ENCODE measurements at places on chromosomes 13 and 19.

GRCh38 chr13:31001647-31002046 is 69.2 kb downstream of the TEX26 start:
- no peak for DNase-seq

DNA sequence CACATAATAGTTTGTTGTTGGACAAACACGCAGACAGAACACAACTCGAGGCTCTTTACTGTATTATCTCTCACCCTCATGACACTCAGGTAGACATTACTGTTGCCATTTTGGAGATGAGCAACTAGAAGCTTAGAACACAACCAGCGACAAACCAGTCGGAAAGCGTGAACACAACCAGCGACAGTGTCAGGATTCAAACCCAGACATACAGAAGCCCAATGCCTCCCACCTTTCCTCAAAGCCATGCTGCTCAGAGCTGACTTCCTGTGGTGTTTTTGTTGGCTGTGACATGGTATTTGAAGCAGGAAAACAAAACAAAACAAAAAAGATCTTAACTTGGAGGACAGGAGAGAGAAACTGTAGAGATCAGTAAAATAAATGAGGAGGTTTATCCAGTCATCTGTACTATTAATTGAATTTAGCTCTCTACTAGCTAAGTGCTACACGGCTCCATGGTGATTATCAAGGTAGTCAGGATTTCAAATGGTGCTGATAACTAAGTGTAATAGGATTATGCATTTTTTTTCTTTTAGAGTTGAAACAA is 92.1 kb downstream of the STARD13 start:
- DNase-seq = no peak

DNA sequence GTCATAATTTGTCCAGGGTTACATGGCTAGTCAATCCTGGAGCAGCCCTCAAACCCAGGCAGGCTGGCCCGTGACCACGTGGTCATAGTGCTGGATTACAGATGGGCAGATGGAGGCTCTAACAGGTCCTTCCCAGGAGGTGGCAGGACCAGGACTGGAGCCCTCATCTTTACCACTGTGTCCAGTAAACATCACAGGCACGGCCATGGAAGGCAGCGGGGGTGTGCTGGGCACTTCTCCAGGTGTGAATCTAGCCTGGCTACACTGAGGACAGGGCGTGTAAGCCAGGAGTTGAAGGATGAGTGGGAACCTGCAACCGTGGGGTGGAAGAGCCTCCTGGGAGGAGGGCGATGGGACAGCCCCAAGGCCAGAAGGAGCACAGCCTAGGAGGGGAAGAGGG is 6.1 kb downstream of the CIC start:
- DNase-seq = no peak

GRCh38 chr13:48647625-48648024 is 6.1 kb upstream of the CYSLTR2 start:
- no peak for DNase-seq

DNA sequence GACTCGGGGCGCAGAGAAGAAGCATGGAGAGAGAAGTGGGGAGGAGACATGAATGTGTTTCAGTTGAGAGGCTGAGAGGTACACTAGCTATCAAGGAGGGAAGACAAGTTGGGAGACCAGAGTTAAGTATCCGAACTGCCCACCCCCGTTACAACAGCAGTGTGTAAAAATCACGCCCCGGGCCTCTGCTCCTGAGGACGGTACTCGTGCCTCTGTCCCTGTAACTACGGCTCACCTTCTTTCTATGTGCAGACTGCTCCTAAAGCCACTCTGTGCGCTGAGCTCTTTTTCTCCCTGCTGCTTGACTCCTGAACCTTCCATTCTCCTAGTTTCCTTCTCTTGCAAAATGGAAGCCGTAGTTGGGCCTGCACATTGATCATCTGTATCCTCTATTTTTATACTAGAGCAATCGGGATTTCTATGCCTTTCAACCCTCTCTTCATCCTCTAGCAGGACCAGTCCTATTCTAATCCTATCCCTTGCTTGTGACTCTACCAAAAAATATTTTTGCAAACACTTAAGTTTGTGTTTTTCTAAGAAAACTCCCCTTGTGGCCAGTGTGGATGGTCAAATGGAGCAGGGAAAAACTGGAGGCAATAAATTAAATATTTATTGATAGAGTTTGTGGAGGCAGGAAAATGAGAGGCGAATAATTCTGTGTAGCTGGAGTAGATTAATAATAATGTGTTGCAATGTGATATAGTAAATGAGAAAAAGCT is 569 bp downstream of the POLR1D start:
- no peak for DNase-seq

- no peak for DNase-seq
Measured at GRCh38 chr19:11238781-11239376, 540 bp upstream of the ANGPTL8 start.

GRCh38 chr19:48608798-48609263 is 2.3 kb downstream of the SPACA4 start:
- DNase-seq = peak; percentile 91

DNA sequence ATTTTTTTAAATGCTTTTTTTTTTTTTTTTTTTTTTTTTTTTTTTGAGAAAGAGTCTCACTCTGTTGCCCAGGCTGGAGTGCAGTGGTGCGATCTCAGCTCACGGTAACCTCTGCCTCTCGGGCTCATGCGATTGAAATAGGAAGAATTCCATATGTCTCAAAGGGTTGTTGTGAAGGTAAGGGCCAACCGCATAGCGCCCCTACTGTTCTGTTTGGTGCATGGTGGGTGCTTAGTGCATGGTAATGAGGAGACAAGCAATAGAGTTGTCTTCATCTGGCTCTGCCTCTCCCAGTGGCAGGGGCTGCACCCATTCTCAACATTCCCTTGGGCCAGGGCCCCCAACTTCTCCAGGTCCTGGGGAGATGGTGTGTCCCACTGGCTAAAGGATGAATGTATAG is 68.7 kb downstream of the RASL11A start:
- no peak for DNase-seq

GRCh38 chr19:18441804-18442788 is 4.2 kb upstream of the ISYNA1 start:
- DNase-seq = no peak

GRCh38 chr13:99893567-99893966 is 78.0 kb downstream of the ZIC5 start:
- no peak for DNase-seq
